ENCODE measurements at places on chromosomes 1 and 21.

GRCh38 chr1:26221094-26221493 is 12.9 kb upstream of the CEP85 start:
- DNase-seq: no peak

DNA sequence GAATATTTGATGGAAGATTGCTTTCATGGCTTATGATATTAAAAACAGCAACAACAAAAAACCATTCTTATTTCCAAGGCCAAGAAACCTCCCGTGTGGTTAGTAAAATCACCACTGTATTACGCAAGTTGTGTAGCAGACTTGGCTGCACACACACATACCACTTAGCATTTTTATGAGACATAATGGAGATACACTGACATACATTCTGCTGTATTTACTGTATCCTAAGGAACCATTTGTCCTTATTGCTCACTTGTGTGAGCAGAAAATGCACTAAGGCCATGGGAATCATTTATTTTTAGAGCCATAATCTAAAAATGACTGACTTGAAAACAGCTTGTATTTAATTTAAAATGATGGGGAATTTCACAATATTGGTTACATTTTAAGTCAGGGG is 584 bp upstream of the C1orf141 start:
- DNase-seq: no peak

- DNase-seq: no peak
These were observed 2.1 kb downstream of the TEX38 start for GRCh38 chr1:46673749-46674182.

GRCh38 chr1:181985281-181985680 is 76.2 kb downstream of the ZNF648 start:
- DNase-seq: no peak

DNA sequence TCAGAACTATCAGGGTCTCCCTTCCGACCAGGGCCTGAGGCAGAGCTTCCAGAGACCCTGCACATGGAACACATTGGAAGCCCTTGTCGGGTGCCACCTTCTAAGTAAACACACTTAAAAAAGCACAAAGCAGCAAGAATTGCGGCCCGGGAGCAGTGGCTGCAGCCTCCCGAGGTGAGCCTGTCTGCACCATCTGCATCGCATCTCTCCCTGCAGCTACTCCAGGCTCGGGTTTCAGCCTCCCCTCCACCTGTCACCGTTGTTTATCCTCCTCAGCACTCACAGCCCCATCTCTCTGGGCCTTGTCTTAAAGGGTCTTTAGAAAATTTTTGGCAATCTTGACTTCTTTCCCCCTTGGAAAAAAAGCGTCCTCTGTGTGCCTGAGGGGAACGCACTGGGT is 95.1 kb upstream of the ARHGEF16 start:
- peak; percentile 42 for DNase-seq

GRCh38 chr1:47262787-47263413 is 30.9 kb upstream of the TAL1 start:
- peak; percentile 15 for DNase-seq

GRCh38 chr1:180524915-180525714 is 22.7 kb upstream of the ACBD6 start:
- no peak for DNase-seq

GRCh38 chr1:30761381-30762151 is 4.0 kb upstream of the LAPTM5 start:
- DNase-seq: no peak

DNA sequence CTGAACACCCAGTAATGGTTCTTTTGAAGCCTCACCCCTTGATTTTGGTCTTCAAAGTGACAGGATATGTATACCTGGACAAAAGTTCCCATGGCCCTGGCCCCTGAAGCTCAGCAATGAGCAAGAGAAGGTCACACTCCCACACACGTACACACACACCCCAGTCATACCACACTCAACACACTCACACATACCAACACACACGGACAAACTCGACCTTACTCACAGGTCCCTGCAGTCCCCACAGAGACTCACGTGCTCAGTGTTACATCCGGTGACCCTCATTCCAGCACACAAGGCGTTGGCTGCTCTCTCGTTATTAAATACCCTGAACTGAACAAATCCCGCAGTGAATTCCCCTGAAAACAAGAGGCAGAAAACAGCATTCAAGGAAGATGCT is 5.9 kb downstream of the ITLN1 start:
- no peak for DNase-seq

DNA sequence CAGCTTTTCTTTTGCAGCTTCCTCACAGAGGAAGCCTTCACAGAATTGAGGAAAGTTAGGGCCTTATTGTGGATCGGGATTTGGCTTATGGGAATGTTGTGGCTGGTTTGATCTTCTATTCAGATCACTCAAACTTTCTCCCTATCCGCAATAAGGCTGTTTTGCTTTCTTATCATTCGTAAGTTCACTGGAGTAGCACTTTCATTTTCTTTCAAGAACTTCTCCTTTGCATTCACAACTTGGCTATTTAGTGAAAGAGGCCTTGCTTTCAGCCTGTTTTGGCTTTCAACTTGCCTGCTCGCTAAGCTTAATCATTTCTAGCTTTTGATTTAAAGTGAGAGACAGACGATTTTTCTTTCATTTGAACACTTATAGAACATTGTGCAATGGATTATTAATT is 181.9 kb upstream of the B3GALT2 start:
- DNase-seq: no peak

GRCh38 chr1:29798699-29799566 is 562.6 kb downstream of the PTPRU start:
- DNase-seq: no peak

DNA sequence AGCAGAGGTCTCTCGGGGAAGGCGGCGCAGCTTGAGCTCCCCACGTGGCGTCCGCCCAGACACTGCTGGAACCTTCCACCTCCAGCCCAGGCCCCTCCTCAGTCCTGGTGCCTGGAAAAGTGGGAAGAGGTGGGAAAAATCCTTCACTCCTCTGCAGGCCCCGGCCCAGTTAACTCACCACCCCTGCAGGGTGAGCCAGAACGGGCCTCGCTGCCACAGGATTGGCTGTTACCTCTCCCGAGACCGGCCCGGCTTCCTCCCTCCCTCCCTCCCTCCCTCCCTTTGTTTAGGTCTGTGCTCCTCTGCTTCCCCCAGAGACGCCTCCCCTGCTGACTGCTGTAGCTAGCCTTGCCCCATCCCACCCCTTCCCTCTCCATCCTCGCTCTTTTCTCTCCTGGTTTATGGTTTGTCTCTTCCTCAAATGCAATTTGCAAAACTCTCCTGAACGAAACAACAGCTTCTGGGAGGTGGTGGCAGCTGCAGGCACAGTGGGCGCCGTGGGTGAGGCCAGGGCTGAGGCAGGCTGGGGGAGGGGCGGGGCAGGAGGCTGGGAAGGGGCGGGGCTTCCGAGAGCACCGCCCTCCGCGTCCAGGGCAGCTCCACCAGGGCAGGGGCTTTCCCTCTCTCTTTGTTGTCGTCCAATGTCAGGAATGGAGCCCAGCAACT is 6.5 kb downstream of the CAPN9 start:
- DNase-seq: peak; percentile 93

- DNase-seq: no peak
These were observed 10.4 kb upstream of the TLR5 start for GRCh38 chr1:223153177-223154119.

- DNase-seq: peak; percentile 72
These were observed 32.1 kb downstream of the EYA3 start for GRCh38 chr1:28056129-28056925.

- DNase-seq: peak; percentile 84
These were observed at the start of gene RASAL2 for GRCh38 chr1:178093951-178094738. TSS of gene RASAL2 (plus strand) at chr1:178094104. CDS start at chr1:178094493, 389 bp downstream.

DNA sequence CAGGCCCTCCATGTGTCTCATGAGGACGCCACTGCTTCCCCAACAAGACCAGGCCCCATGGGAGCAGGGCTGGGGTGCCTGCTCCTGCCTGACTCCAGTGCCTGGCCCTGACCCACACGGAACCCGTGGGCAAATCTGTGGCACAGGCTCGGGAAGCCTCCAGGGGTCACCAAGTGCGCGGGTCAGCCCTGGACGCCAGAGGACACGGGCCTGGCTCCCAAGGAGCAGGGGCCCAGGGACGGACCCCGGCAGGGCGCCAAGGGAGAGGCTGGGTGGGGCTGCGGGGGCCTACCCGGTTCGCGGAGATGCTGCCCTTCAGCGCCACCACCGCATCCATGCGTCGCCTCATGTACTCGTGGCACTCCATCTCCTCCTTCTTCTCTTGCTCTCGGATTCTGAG is 31.9 kb downstream of the CFAP74 start:
- no peak for DNase-seq

- DNase-seq: no peak
These were observed 16.9 kb downstream of the NUAK2 start for GRCh38 chr1:205304695-205305070.

DNA sequence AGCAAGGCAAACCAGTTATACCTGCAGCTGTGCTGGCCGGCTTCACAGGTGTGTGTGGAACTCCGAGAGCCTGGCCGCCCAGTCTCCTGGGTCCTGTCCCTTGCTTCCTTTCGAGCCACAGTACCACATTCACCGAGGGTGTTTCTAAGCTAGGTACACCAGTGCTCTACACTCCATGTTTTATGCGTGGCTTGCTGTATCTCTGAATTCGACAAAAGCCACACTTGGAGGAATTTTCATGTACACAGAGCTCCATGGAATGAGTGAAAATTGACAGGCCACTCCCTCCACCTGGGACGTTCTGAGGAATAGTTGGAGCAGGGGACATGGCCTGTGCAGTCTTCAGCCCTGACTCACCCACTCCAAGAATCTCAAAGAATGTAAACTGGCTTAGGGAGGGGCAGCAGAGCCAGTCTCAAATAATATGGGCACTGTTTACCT is 14.0 kb downstream of the ETS2 start:
- no peak for DNase-seq

- DNase-seq: no peak
These were observed 5.7 kb downstream of the FHL3 start for GRCh38 chr1:37999430-38000232.

DNA sequence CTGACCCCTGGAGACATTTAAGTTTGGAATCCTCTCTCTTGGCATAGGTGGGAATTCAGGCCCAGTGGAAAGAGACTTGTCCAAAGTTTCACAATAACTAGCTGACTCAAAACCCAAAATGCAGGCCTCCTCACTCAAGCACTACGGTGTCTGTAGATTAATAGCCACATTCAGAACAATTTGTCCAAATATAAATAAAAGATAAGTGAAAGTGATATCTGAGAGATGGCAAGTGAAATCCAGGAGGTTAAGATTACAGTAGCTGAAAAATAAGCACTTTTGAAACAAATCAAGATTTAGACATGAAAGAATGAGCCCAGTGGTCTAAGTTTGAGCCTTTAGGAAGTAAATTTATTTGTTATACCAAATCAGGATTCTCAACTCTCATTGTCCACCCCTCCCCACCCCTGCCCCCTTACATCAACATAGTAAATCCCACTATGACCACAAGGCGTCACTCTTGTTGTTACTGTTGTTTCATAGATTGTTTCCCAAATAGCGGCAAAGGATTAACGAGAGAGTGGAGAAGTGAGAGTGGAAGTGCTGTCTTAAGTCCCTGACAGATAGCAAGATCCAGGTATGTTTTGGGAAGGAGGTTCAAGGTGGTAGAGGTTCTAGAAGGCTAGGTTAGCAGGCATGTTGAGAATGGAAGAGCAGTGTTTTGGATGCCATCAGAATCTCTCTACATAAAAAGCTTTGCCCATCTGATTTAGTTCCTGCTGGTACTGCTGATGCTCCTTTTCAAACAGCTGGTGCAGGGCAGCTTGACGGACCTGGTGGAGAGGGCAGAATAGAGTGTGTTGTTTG is 7.1 kb upstream of the TPM3 start:
- DNase-seq: peak; percentile 62

GRCh38 chr1:201258763-201259230 is 24.5 kb upstream of the PKP1 start:
- DNase-seq: no peak

DNA sequence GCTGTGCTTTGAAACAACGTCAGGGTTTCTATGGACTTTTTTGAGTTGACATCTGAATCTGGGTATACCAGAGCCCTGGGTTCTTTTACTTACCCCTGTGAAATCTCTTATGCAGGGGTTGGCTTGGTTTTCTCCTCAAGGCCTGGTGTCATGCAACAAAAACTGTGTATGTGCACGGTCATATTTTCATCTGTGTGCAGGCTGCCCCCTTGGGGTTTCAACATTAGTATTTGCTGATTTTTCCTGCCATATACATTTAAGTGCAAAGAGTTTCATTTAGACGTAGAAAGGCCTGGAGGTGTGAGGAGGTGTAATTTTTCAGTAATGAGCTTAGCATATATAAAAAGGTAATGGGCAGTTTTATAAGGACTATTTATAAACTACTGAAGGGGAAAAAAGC is 22.0 kb upstream of the ZBTB18 start:
- DNase-seq: no peak

GRCh38 chr1:168365719-168366479 is 85.2 kb downstream of the TBX19 start:
- no peak for DNase-seq

- no peak for DNase-seq
These were observed 137.2 kb downstream of the DHRS3 start for GRCh38 chr1:12480748-12481362.

DNA sequence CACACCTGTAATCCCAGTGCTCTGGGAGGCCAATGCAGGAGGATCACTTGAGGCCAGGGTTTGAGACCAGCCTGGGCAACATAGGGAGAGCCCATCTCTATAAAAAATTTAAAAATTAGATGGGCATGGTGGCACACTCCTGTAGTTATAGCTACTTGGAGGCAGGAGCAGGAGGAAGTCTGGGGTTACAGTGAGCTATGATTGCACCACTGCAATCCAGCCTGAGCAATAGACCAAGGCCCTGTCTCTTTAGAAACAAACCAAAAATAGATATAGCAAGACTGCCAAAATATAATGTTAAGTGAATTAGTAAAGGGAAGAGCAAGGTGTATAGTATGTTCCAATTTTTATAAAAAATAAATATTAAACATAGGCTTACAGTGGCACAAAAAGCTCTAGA is 28.8 kb downstream of the PLEKHO1 start:
- no peak for DNase-seq

GRCh38 chr1:230977761-230978490 is 735 bp downstream of the TTC13 start:
- peak; percentile 72 for DNase-seq

DNA sequence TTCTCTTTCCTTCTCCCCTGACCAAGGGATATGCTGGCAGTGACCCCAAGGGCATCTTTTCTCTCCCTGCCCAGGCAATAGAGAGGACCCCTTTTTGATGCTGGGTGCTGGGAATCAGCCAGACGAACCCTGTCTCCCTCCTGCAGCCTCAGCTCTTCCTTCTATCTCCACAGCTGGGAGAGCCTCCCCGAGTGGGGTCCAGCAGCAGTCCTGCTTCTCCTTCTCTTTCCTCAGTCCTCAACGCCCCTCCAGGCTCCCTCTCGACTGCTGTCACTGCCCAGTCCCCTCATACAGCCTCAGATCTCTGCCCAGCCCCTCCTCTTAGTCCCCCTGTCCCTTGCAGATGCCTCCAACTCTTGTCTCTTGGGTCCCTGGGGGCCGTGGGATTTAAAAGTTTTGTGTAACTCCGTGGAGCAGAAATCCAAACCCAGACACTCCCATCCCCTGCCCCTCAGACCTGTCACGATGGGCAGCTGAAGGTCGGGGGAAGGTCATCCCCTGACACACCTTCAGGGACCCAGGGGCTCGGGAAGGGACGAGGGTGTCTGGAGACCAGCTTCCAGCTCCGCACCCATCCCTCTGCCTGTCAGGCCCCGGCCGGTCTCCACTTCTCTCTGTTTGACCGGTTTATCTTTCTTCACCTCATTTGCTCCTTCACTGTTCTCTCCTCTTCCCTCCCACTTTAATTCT is 5.8 kb upstream of the ETV3L start:
- no peak for DNase-seq
